ENCODE measurements at places on chromosomes 4 and X.

DNA sequence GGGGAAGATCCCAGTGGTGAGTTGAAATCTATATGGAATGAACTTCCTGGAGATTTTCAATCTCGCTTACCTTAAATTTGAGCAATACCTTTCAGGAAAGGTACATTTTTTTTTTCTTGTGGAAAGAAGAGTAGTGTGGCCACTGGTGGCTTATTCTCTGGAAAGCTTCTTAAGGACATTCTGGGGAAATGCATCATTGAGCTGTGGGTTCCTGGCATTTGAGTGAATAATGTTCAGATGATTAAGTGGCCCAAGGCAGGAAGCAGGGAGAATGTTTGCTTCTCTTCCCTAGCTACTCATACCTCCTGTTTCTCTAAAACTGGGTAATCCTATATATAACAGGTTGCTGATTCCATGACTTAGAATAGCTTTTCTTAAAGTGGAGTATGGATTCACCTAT is 31.8 kb downstream of the STAG2 start:
- DNase-seq: no peak

- no peak for DNase-seq
These were observed 121.6 kb upstream of the FAT1 start for GRCh38 chr4:186845137-186845842.

GRCh38 chr4:176778491-176778890 is 14.2 kb downstream of the VEGFC start:
- no peak for DNase-seq

- no peak for DNase-seq
These were observed 335.8 kb upstream of the F9 start for GRCh38 chrX:139194571-139195280.

DNA sequence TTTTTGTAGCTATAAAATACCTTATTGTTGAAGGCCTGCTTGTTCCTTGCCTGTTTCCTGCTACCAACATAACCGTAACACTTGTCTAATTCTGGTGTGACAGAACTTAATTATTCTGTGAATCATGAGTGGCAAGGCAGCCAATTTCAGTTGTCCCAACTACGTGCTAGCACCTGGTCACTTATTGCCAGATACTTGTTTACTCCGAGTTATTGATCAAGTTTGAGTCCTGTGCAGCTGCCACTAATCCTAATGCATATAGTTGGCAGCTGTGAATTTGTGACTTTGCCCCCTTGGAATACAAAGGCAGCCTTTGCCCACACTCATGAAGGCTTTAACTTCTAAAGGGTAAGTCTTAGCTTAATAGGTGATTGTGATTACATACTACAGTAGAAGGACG is 7.8 kb upstream of the RNF128 start:
- DNase-seq: no peak

- DNase-seq: peak; percentile 12
These were observed 90.6 kb downstream of the LRP2BP start for GRCh38 chr4:185304944-185305690.

DNA sequence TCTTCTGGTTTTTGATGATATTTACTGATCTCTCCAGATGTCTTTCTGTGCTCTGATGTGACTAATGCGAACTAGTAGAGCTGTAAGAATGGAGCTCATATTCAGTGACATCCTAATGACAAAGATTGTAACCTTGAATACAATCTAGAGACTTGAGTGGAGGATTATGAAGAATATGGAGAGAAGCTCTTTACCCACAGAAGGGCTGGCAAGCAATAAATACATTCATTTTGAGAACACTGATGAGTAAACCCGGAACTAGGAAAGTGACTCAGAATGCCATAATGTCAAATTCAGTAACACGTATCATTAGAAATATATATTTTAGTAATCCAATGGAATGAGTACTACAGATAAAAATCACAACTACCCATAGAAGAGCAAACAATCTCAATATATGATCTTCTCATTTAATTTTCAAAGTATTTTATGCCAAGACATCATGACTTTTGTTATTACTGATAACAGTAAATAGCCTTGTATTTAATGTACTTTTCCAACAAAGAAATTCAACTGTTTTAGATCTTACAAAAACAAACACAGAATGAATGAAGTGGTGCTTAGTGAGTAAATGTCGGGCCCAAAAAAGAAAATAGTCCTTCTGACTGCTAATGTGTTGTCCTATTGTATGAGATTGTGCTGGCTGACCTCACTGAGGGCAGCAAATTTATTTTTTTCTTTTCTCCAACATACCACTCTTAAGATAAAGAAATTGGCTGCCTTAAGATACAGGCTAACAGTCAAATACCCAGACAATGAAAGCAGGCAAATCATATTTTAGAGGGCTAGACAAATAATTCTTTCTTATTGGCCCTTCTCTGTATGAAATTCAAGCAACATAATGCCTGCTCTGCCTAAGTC is 49.2 kb upstream of the HDAC8 start:
- DNase-seq: no peak

GRCh38 chrX:69138512-69138911 is 26.7 kb downstream of the PJA1 start:
- DNase-seq: no peak

DNA sequence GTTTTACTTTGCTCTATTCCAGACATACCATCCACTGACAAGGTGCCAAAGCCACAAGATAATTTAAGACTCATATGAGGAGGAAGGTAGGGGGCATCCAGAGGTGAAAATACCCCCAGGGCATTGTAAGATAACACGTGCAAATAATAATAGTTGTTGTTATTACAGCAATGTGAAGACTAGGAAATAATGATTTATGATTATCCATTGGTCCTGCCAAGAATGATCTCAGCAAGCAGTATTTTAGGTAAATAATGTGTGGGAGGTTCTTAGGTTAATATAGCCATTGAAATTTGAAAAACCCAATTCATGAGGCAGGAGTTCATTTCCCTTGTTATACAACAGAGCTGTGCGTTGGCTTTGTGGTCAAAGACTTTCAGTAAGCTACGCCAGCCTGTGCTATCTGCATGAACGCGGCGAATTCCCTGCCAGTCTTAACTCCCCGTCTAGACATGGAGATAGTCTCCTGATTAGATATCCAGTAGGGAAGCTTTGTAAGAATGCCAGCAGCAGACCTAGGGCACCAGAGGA is 47.2 kb upstream of the MXRA5 start:
- DNase-seq: no peak

GRCh38 chr4:70935038-70935695 is 33.0 kb downstream of the MOB1B start:
- DNase-seq: no peak

- no peak for DNase-seq
These were observed 325.9 kb downstream of the NR3C2 start for GRCh38 chr4:148116264-148116663.

GRCh38 chr4:110289601-110290100 is 91.2 kb upstream of the ELOVL6 start:
- no peak for DNase-seq

- DNase-seq: no peak
These were observed 69.8 kb upstream of the SMARCA5 start for GRCh38 chr4:143443728-143444127.

- DNase-seq: no peak
These were observed 677 bp downstream of the ACTRT1 start for GRCh38 chrX:128051526-128051925.

DNA sequence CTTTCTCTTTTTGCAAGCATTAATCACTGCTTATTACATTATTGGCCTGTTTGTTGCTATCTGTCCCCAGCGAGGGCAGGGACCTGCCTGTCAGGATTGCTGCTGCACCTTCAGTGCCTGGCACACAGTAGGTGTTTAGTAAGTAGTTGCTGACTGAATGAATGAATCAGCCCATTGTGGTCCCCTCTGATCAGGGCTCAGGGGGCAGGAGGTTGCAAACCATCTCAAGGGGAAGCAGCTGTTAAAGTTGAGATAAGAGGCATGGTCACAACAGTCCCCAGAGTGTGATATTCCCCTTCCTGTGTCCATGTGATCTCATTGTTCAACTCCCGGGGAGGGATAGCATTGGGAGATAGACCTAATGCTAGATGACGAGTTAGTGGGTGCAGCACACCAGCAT is 85.4 kb downstream of the WFS1 start:
- no peak for DNase-seq

GRCh38 chr4:5883916-5884315 is 9.0 kb downstream of the CRMP1 start:
- DNase-seq: no peak
